Stimulated activated CD4-positive, alpha-beta T cell treated with anti-CD3 and anti-CD28 coated beads, Interleukin-12 subunit alpha, Interleukin-12 subunit beta, amount 100 ng/mL, for 24 hours (primary cell): ENCODE measurements at places on chromosomes 1 and 21.
A peak's percentile ranks its signal among the peaks of the same experiment; 100 is the strongest.

DNA sequence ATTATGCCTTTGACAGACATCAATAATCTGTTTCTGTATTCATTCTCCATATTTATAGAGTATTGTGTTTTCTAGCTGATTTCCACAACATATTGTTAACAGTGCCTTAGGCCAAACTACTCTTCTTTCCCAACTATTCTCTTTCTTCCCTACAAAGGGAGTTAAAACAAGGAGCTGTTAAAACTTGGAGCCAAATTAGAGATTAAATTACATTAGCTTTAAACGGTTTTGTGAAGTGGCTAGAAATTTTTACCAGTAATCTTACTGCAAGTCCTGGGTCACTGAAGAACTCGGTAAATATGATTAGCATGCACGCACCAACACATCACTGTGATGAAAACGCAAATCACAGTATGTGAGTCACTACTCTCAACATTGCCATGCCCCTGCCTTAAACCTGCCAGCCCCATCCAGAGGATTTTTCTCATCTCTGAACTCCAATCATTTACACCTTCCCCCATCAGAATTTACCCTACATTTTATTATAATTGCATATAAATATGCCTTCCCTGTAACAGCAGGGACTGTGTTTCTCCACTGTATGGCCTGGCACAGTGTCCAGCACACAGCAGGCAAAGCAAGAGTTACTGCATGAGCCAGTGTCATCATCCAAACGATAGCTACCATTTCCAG lies 1.5 kb upstream of the PRDX6 start:
- peak; percentile 15 for DNase-seq

DNA sequence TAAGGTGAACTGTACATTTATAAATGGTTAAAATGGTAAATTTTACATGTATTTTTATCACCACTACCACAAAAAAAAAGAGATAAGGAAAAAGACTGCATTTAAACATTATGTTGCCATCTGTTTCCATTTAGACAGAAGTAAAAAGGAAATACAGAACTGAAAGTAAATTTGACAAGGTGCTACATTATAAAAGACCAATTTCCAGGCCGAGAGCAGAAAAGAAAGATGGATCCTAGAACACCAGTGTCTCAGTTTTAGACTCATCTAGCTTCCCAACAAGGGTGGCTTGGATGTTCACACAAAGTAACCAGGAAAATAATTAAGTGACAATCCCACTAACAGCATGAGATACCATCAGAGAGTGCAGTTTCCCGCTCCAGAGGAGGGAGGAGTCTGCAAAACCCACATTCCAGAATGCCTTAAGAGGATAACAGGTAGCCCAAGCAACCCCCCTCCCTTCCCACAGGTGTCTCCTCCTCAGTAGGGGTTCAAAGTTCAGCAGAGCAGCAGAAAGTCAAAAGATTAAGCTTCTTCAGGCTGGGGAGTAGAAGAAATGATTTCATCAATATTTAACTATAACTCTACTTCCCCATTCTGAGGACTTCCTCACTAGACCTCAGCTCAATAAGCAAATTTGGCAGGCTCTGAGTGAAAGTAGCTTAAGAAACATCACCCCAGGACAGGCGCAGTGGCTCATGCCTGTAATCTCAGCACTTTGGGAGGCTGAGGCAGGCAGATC lies 11.8 kb downstream of the TPM3 start:
- DNase-seq: no peak

GRCh38 chr1:109979489-109980091 lies 5.0 kb upstream of the AHCYL1 start:
- no peak for DNase-seq

GRCh38 chr1:22323141-22323845 lies 128.4 kb upstream of the ZBTB40 start:
- no peak for DNase-seq

GRCh38 chr1:93552741-93553455 lies 105.0 kb downstream of the FNBP1L start:
- no peak for DNase-seq

DNA sequence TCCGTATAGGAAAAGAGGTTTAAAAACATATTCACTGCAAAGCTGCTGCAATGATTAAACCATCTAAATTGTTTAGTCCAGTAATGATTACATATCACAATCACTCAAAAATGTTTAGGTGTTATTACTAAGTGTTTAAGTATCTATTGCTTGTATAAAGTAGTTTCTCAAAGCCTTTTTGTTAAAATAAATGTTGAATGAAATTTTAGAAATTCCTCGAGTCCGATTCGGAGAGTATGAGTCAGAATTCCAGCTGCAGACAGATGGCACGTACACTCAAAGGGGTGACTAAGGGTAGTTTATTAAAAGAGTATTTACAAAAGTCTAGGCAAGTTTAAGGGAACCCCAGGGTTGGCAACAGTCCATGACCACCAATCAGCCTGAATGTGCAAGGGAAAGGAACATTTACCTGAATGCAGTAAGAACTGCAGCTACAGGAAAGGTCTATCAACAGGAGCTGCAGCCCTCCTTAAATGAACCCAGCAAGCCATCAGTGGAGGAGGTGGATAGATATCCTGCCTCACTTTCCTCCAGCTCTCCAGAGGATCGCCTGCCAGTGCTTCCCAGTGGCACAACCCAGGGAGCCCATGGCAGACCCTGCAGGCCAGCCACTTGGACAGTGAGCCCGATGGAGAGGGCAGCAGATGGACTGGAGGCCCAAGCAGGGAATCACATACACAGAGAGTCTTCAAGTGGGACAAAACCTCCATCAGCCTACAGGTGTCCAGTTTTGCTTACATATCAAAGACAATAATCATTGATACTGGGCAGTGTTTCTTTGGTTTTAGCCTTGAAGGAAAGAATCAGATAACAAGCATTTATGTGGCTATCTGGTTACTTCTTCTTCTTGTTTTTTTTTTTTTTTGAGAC lies 92.1 kb upstream of the SLC44A3 start:
- DNase-seq: no peak
